ENCODE measurements at places on chromosomes 6 and 20.

DNA sequence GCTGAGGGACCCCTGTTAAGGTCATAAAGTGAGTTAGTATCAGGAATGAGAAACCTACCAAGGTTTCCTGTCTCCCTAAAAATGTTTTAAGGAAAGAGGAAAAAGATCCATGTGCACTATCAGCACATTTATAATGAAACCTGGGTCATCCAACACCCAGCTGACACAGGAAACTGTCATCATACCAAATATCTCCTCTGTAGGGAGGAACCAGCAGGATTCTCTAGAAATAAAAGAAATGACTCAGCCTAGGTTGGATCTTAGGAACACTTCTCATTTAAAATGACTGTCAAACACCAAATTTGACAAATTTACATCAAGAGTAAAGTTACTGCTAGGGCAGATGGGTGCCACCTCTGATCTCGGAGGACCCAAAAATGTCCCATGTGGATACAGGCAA lies 21.7 kb downstream of the GFOD1 start:
- DNase-seq = no peak

DNA sequence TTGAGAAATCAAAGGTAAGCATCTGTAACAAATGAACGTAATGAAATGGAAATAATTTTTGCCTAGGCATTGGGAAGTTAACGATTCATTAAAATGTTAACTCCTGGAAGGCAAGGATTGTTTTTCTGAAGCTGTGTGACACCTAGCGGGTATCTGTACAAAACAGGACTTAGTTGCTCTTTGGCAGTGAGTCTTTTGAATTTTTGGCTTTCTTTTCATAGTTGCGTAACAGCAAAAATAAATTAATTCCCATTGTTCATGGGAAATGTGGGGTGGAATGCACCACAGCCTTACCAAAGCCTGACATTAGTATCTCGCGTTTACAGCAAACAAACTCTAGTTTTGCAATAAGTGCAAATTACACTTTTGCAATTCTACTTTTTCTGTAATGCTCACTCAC lies 92.7 kb upstream of the DTNBP1 start:
- no peak for DNase-seq

DNA sequence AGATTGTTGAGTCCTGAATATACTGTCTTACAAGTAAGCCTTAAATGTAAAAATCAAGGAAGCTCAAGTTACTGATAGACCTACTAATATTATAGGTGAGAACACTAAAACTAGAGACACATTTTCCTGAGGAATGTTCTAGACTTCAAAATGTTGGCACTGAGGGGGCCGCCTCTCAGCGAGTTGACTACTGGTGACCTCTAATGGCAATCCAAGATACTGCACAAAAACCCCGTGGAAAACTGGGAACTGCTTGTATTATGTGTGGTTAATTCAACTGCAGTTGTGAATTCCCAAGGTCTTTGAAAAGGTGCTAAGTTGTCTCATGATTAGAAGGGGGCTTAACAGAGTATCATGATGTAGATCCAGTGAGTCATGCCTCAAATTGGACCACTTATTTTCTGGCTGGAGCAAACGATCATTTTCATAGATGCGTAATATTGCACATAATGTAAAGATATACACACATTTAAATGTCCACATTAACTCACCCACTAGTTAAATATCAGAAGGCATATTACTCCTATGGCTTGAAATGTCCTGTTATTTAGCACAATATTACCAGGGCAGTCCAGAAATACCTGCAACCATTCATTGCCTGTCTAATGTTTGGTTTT lies 336.2 kb downstream of the FOXA2 start:
- DNase-seq = no peak

DNA sequence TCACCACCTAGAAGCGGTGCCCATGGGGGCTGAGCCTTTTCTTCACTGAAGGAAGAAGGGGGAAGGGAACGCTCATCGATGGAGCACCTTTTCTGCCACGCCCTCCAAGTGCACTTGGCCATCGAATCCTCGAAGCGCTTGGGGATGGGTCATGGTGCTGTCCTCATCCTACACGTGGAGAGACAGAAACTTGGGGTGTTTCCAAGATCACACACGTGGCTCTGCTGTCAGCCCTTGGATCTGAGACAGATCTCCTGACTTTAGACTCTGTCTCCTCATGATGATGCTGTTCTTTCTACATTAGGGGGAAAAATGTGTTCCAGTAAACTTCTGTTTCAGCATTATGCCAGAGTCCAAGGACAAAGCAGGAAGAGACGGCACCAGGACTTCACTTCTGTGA lies 78.5 kb downstream of the SYNDIG1 start:
- DNase-seq = no peak

DNA sequence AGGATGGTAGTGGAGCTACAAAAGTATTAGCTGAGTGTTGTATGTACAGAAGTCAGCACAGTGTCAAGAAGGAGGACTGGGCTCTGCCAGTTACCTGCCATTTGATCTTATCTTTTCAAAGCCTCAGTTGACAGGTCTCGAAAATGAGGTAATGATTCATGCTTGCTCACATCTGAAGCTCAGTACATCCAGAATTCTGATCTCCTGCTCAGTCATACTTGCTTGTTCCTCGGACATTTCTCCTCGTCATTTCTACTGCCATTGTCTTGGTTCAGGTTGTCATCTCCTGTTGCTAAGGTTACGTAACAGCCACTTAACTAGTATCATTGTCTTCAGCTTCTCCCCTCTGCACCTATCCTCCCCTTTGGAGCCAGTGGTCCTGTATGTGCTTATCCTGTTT lies 89.5 kb downstream of the SLX4IP start:
- DNase-seq = no peak

DNA sequence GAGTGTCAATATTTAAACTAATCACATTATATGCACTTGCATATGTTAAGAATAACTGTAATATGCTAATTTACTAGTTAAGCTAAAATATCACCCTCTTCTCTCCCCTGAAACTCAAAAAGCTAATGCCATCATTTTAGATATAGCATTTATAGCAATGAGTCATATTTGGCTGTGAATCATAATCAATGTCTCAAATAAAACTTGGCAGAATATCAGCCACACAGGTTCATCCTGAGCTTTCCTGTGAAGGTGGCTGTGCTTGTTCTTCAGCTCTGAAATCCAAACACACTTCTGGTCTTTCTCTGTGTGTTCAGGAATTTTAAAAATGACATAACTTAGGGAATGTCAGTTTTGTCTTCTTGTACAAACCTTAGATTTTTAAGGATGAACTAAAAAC lies 12.8 kb upstream of the PNRC1 start:
- no peak for DNase-seq

DNA sequence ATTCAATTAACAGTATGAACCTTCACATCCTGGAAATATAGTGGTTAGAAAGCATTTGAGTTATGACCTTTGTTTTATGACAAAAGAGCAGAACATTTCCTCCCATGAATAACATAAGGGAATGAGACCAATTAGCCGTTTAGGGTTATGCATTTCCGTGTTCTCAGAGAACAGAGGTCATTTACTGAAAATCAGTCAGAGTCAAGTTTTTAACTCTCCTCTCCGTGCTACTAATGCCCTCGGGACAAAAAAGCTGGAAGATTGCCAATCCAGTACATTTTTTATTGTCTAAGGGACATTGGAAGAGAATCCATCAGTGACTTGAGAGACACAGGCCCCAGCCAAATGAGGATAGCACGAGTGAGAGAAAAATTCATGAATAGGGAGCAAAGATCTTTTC lies 632.7 kb downstream of the RFPL4B start:
- DNase-seq = no peak

DNA sequence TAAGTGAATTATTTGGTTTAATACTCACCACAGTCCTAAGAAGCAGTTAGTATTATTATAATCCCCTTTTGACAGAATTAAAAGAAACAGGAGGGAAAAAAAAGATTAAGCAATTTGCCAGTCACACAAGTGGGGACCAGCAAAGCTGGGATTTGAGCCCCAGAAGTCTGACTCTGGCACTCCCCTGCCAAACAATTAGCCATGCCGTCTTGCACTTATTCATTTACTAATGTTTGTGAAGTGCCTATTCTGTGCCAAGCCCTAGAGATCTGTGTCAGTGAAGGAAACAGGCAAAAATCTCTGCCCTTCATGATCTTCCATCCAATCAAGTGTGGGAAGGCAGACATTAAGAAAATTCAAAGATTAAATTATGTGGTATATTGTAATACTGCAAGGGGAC lies 126.0 kb upstream of the TOP1 start:
- DNase-seq = no peak

- no peak for DNase-seq
Observed at GRCh38 chr6:49913636-49914375, 47.5 kb upstream of the CRISP1 start.

GRCh38 chr6:128280066-128280465 lies 240.3 kb downstream of the PTPRK start:
- no peak for DNase-seq

- no peak for DNase-seq
Observed at GRCh38 chr20:49762940-49763766, 49.5 kb upstream of the B4GALT5 start.

GRCh38 chr6:43389730-43390295 lies 20.4 kb upstream of the ZNF318 start:
- no peak for DNase-seq

GRCh38 chr6:119978274-119978889 lies 628.8 kb upstream of the MAN1A1 start:
- peak; percentile 24 for DNase-seq

DNA sequence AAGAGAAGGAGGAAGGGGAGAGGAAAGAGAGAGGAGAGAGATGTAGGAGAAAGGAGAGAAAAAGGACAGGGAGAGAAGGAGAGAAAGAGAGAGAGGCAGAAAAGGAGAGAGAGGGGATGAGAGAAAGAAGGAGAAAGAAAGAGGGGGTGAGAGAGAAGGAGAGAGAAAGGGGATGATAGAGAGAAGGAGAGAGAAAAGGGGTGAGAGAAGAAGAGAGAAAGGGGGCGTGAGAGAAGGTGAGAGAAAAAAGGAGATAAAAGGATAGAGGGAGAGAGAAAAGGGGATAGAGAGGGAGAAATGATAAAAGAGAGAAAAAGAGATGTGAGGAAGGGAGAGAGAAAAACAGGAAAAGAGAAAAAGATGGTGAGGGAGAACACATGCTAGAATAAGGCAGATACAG lies 933.4 kb downstream of the KIF16B start:
- DNase-seq = no peak

DNA sequence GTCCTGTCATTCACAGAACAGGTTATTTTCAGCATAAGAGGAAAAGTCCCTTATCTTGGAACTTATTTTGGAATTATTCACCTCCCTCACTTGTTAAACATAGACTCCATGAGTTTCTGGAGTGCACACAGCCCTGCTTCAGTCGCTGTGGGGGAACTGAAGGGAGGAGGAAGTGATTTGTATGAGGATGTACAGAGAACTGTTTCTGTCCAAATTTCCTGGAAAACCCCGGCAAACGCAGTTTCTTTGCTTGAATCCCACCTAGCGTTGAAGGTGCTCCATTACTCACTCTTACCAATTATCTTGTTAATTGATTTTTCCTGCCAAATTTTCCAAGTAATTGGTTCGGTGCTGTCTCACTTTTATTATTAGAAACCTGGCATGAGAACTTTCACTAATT lies 78.0 kb upstream of the AGPAT4 start:
- no peak for DNase-seq

- DNase-seq = no peak
Observed at GRCh38 chr6:89927264-89927663, 33.0 kb downstream of the GJA10 start.

GRCh38 chr20:42610070-42610469 lies 579.6 kb downstream of the PTPRT start:
- DNase-seq = no peak

Measured in left colon (tissue), 2 donors.